C1 segment of cervical spinal cord (tissue), 14 donors: ENCODE measurements at places on chromosomes 2 and 18.

GRCh38 chr2:39521876-39522517 lies 84.9 kb upstream of the MAP4K3 start:
- no peak for DNase-seq

- no peak for DNase-seq
Measured at GRCh38 chr2:134668821-134669220, 50.0 kb downstream of the TMEM163 start.

DNA sequence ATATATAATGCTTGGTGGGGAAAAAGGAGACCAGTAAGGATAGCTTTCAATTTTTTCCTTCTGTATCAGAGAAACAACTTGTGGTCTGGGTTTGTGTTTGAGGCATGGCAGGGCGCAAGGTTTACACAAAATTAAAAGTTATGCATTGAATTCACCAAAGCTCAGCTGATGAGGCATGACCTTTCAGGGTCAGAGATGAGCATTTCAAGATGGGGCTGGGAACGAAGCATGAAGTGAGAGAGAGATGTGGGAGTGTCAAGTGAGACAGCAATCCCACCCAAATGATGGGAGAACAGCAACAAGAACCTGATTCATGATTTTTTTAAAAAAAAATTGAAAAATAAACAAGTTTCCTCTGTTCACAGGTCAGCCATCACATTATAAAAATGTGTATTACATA lies 4.9 kb downstream of the GPR55 start:
- no peak for DNase-seq

GRCh38 chr2:160431441-160431840 lies 62.2 kb downstream of the RBMS1 start:
- no peak for DNase-seq

DNA sequence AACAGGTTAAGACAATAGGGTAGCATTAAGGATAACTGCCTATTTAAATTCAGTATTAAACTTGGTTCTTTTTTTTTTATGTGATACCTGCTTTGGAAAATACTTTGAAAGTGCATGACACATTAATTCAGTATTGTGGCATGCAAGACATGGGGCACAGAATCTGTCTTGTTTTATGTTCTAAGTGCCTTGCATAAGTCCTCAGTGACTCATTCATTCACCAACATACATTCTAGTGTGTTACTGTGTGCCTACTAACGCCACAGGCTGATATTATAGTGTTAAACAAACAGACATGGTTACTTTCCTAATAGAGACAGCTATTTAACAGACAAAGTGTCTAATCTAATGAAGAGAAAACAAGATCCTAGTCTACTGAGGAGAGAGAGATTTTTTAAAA lies 91.7 kb downstream of the GCA start:
- no peak for DNase-seq
